ENCODE measurements at places on chromosomes 6 and 20.

GRCh38 chr6:153125032-153125431 is 6.0 kb downstream of the RGS17 start:
- DNase-seq = no peak

DNA sequence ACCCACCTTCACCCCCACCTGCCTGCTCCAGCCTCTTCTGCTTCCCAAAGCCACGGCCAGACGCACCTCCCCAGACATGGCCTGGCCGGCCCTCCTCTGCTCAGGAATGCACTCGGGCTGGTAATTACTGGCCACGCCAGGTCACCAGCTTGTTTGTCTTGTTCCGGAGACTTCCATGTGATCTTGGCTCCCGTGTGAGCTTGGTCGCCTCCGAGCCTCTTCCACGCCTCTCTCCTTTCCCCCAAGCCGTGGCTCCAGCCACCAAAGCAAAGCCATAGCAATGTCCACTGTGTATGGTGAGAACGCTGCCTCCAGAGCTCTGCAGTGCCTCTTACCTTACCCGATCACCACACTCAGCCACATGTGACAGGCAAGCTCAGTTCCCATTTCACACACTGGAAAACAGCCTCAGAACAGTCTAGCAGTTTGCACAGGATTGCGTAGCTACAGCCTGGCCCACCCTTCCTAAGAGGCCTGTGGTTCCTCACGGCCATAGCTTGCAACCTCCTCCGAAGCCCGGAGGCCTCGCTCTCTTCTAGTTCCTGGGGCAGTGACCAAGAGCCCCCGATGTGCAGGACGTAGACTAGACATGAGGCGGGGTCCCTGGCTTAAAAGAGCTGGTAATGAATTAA is 48.1 kb upstream of the AFDN start:
- DNase-seq = no peak

DNA sequence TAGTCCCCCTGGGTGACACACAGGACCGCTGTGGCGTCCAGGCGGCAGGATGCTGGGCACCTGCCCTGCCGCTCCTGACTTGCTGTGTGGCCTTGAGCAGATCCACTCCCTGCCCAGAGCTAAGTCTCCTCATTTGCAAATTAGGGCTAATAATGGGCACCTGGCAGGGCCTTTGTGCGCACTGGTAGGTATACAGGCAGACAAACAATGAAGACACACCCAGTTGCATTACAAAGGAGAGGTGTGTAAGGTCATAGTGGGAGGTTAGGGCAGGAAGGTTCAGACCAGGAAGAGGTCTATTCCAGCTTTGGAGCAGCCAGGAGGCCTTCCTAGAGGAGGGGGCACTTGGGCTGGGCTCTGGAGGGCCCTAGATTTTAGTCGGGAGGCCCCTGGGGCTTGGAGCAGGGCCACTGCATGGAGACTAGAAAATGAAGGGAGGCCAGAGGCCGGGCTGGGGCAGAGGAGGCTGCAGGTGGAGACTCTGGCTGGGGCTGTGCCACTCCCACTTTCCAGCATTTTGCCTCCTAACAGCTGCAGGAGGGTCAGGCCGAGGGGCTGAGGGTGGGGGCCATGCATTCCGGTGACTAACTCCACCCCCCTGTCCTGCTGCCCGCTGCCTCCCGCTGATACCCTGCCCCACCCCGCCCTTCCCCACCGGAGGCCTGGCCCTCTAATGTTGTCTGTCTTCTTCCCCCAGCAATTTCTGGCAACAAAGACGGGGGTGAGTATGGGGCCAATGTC is 28.5 kb downstream of the MYH7B start:
- DNase-seq = no peak

DNA sequence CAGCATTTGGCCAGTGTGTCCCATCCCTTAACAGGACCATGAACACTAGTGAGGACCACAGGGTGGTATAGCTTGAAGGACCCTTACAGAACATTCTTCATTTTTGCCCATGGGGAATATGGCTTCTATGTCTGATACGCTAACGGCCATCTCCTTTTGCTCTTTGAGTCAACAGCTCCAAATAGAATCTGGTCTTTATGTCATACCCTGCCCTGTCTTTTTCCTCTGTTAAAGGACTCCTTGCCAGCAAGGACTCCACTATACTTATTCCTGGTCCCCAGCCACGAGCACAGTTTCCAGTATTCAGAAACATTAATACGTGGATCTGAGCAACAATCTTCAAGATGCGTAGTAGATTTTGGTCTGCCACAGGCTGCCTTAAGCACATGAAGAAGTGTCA is 22.5 kb downstream of the SERPINB1 start:
- DNase-seq = no peak

- DNase-seq = no peak
Measured at GRCh38 chr6:156197513-156197912, 579.7 kb upstream of the ARID1B start.

DNA sequence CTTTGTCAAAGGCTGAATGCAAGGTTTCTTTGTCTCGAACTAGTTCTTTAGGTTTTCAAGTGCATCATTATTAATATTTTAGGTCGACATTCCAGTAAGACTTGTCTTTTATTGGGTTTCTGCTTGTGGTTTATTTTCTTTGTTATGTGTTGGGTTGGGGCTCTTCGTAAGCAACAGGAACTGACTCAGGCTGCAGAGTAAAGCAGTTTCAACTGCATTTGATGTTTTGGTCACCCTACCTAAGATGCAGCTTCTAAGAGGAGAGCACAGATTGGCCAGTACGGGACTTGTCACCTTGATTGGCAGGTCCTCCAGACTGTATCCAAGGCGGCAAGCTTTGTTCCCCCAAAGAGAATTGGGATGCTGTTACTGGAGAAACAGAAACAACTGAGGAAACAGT is 149.5 kb upstream of the SULF2 start:
- no peak for DNase-seq

- no peak for DNase-seq
Measured at GRCh38 chr6:90918361-90918760, 331.5 kb upstream of the MAP3K7 start.

DNA sequence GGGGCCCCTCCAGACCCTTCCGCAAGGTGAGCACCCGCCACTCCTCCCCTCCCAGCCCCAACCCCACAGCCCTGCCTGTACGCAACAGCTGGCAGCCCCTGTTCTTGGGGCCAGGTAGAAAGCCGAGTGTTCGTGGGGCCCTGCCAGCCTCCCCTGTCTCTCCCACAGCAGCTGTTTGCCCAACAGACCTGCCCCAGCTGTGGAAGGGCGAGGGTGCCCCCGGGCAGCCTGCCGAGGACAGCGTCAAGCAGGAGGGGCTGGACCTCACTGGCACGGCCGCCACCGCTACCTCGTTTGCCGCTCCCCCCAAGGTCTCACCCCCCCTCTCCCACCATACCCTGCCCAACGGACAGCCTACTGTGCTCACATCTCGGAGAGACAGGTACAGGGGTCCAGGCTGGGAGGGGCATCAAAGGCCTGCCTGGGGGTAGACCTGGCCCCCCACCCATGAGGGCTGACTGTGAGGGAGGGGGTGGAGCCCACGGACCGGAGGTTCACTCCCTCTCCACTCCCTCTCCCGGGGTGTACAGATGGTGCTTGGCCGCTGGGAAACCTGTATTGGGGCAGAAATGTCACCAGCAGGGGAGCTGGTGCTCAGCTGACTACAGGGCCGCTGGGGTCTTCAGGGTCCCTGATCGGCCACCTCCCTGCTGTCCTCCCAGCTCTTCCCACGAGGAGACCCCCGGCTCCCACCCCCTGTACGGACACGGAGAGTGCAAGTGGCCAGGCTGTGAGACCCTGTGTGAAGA is 41.1 kb downstream of the FOXP4 start:
- no peak for DNase-seq

DNA sequence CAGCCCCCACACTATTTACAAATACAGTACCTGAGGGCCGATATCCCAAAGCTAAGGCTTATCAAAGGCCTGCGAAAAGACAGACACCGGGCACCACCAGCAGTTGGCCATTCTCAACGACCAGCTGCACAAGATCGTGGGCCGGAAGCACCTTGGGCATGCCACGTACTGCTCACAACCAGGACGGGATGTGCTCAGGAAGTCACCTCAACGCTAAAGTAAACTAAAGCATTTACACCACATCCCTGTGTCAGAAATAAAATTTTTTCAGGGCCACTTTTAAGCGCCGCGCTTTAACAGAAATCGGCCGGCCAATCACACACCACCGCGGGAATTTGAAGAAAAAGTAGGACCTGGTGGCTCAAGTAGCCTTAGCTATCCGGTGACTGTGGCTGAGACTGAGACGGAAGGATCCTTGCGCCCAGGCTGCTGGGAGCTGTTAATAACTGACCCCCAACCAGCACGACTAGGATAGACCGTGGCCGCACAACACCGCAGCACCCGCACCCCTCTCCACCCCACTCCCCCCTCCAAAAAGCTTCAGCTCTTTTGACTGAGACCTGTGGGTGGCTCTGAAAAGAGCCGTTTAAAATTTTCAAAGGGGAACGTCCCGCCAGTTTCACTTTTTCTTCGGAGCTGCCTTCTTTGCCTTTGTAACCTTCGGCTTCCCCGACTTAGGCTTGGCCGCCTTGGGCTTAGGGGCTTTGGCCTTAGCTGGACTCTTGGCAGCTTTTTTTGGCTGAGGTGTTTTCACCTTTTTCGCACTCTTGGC is 131.2 kb upstream of the BTN3A2 start:
- DNase-seq = no peak

DNA sequence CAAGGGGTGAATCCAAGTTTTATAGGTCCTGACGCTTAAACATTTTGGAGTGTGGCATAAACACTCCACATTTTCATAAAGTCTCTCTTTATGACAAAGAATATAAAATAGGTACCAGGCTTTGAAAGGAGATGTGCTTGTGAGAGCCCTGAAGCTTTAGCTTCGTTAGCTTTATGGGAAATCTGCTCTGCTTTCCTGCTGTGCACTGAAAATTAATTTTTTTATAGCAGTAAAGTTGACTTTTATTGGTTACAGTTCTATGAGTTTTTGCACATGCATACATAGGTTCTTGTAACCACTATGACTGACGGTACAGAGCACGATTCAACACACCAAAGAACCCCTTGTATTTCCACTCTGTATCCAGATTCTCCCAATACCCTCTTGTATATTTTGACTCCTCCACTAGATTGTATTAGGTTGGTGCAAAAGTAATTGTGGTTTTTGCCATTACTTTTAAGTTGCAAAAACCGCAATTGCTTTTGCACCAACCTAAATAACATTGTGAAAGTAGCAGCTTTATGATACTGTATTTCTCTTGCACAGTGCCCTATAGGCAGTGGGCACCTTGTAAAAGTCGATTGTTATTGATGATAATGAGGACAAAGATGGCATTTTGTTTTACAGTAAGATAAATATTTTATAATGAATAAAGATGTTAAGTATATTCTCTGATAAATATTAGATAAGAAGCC is 145.2 kb upstream of the AKIRIN2 start:
- no peak for DNase-seq

GRCh38 chr6:122619309-122619708 is 9.1 kb downstream of the PKIB start:
- no peak for DNase-seq

DNA sequence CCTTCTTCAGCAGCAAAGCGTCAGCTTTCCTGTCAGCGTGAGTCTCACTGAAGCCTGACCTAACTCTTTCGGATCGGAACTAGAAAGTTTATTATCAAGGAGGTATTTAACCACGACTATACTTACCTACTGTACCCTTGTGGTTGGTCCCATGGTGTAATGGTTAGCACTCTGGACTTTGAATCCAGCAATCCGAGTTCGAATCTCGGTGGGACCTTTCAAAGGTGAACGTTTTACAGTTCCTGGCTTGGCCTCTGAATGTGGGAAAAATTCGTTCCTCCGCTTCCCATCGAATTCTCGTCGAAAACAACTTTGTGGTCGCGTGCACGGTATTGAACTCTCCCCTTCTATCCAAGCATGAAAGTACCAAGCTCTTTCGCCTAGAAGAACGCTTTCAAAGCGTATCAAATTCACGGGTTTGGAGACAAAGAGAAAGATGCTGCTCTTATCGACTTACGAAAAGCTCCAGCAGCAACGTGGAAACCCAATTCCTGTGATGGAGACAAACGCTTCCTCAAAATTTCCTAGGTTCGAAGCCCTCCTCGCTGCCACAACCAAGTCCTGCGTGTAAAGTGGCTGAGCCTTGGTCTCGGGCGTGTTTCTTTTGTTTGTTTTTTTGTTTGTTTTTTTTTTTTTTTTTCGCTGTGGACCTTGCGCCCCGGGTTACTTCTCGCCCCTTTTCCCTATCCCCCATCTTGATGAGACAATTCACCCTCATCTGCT is 63.7 kb downstream of the GPX5 start:
- DNase-seq = no peak

GRCh38 chr20:6692566-6693173 is 74.8 kb upstream of the BMP2 start:
- no peak for DNase-seq

GRCh38 chr6:45927421-45928320 is 88.0 kb downstream of the CLIC5 start:
- DNase-seq = no peak

DNA sequence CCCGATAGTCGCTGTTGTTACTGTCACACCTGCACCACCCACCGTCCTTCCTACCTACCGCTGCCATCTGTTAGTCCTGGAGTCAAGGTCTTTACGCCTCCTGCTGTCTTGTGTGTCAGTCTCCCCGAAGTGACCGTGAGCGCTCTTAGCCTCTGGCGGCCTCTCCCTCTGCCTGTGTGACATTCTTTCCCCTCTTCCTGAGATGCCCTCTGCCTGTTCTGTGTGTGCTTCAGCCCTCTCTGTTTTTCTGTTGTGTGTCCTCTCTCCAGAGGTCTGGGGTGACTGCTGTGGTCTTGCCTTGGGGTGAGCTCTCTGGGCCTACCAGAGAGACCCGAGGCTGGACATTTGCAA is 54.9 kb downstream of the TCP11 start:
- DNase-seq = no peak

DNA sequence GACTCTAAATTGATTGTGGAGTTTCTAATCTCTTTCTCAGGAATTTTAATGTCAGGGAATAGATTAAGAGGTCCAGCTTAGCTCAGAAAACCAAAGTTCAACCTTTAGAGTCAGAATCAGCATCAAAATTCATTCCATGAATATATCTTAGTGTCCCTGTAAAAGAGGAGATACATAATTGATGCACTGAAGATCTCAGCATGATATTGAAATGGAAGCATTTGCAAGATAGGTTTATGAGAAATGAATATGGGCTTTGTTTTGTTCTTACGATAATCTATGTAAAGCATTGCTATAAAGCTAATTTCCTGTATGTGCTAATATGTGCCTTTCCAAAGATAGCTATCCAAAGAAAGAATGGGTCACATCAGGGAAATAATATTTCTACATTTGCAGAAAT is 404.5 kb upstream of the HSF2 start:
- no peak for DNase-seq

DNA sequence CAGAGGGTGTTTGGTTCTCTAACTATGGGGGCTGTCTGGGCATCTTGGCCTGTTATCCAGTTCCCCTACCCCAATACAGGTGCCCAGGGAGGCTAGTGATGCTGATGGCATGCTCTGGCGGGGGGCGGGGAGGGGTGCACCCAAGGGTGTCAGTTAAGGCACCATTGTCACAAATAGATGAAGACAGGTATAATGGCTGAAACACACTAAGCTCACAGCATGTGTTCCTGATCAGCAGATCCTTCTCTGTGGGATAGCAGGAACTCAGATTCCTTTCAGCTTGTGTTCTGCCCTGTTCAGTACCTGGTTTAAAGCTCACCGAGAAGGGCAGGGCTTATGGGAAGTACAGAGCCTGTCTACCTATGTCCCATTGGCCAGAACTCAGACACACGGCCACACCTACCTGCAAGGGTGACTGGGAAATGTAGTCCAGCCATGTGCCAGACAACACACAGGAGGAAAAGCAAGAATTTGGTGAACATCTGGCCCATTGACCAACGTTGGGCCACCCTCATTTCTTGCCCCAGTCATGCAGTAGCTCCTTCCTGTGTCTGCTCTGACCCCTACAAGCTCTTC is 3.4 kb upstream of the RSPO4 start:
- no peak for DNase-seq

- no peak for DNase-seq
Measured at GRCh38 chr6:112457886-112458285, 110.8 kb downstream of the RFPL4B start.

GRCh38 chr6:45558858-45559257 is 181.1 kb upstream of the SUPT3H start:
- no peak for DNase-seq

Measured in esophagus squamous epithelium (tissue), 5 donors.